Muscle of back (tissue), 13 donors: ENCODE measurements at places on chromosomes 3 and 15. TPM values are rescaled to one million over a fixed set of nuclear protein-coding genes. Genes with fewer than 3 reads are reported as not detected.

The GABRB3 gene
- polyA plus RNA-seq = 1.8 TPM

GRCh38 chr3:113054552-113054951 lies 63.8 kb downstream of the GTPBP8 start:
- no peak for DNase-seq

DNA sequence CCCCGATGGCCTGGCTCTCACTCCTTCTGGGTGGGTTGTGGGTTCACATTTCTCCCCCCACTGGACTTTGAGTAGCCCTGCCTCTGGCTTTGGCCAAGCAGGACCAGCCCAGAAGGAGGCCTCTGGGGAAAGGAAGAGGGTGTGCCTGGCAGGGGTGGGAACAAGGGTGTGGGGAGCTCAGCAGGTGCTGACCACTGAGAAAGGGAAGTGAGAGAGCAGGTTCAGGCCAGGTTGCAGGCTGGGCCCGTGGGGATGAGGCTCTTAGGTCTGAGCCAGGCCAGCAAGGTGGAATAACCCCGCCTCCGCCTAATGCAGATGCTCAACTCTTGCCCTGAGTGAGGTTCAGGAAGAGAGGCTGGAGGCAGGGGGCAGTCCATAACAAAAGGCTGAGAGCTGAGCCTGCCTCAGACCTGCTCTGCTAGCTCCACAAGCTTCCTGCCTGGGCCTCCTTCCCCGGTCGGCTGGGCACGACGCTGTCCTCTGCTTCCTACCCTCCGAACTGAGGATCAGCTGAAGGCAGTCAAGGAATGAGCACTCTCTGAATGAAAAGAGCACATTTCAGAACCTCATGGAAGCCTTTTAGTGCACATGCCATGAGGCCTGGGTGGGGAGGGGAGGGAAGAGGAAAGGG lies 82.7 kb downstream of the TLE3 start:
- DNase-seq = no peak

DNA sequence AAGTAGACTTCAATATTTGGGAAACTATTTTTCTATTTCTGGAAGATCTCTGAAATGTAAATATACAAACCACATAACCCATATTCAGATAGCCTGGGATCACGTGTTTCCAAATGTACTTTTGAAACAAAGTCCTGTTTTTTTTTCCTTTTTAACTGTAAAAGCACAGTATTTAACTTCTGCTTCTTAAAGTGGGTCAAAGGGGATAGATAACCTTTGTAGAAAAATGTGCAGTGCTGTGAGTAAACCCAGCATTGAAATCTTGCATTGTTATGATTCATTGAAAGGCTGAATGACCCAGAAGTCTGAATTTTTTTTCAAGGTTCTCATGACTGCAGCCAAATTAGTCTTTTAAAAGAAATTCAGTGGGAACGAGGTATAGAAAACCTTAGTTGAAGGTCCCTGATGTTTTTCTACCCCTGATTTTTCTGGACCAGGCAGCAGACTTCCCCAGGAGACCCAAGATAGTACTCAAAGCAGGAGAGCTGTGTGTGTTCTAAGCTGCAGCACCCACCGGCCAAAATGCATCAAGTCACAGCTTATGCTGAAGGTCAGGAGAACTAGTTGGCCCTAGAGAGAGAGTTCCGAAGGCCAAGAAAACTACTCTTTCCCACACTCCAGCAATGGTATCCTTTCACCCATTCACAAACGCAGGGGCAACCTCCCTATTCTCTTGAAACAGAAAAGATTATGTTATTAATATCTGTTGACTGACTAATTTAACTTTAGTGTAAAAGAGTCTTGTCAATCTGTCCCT lies 43.6 kb upstream of the APH1B start:
- DNase-seq = no peak

DNA sequence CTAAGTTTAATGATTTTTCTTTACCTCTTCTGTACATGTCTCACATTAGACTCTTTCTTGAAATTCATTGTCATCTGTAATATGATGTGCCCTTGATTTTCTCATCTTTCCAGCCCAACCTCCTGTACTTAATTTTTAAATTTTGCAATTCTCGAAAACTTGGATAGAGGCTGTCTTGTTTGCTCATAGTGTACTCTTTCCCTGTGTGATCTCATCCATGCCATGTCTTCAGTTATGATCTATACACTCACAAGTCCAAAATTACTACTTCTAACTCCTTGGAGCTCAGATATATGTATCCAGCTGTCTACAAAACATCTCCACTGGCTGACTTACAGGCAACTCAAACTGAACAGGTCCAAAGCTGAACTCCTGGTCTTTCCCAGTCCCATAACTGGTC lies 42.2 kb downstream of the CD200 start:
- DNase-seq = no peak

The CCDC66 gene
- polyA plus RNA-seq = 14.9 TPM

GRCh38 chr3:115503394-115503793 lies 119.9 kb upstream of the GAP43 start:
- no peak for DNase-seq

DNA sequence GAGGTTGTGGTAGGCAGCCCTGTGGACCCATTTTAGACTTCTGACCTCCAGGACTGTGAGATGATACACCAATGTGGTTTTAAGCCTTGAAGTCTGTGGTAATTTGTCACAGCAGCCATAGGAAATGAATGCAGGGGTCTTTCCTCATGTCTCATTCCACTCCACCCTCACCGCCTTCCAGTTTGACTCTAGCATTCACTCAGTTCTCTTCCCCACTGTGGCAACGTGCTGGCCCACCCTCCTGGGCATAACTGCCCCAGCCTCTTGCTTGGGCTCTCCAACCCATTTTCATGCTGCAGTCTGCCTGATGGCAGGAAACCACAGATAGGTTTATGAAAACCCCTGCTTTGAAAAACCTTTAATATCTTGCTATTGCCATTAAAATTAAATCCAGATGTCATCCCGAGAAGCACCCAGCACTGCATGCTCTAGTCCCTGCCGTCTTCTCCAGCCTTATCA lies 7.3 kb upstream of the TRNT1 start:
- DNase-seq = no peak

GRCh38 chr3:40660554-40660953 lies 135.8 kb downstream of the ZNF621 start:
- DNase-seq = no peak

DNA sequence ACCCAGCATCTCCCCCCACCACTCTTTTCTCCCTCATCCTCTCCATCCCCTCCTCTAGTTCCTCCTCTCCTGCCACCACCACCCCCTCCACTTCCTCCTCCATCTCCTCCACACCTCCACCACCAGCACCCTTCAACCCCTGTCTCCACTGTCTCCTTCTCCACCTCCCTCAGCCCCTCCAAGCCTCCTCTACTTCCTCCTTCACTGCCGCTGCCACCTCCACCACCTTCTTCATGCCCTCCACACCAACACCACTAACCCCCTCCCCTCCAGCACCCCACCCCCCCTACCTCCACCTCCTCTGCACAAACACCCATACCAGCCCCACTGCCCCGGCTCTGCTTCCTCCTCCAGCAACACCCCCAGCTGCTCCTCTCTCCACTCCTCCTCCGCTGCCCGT lies 88.0 kb downstream of the HES1 start:
- no peak for DNase-seq

The SUSD5 gene
- 1.7 TPM for polyA plus RNA-seq

GRCh38 chr15:34025252-34025651 lies 13.8 kb downstream of the AVEN start:
- DNase-seq = no peak

DNA sequence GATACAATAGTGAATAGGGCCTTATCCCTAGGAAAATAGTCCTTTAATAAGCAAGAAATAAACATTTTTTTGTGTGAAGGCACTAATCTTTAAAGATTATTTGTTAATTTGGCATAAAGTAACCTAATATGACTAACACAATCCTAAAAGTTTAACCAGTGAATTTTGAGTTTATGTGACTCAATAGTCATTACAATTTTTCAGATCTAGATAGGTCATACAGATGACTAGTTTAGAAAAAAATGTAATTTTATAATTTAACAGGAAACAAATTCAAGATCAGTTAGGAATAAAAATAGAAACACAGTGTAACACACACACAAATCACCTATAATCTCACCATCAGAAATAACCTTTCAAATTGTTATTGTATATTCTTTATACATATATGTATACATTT lies 620.7 kb upstream of the ALCAM start:
- DNase-seq = no peak

GRCh38 chr3:57699591-57699990 lies 6.7 kb upstream of the DENND6A start:
- DNase-seq = no peak

GRCh38 chr3:45148921-45149320 lies 2.7 kb upstream of the CDCP1 start:
- DNase-seq = no peak

GRCh38 chr3:179045719-179046402 lies 25.7 kb downstream of the ZMAT3 start:
- DNase-seq = no peak

GRCh38 chr3:169112153-169112892 lies 551.2 kb downstream of the MECOM start:
- no peak for DNase-seq
